Activated T-helper 1 cell treated with Interleukin-2 at 50 U/mL for 16 hours (primary cell): ENCODE measurements at places on chromosomes 2 and 18.

DNA sequence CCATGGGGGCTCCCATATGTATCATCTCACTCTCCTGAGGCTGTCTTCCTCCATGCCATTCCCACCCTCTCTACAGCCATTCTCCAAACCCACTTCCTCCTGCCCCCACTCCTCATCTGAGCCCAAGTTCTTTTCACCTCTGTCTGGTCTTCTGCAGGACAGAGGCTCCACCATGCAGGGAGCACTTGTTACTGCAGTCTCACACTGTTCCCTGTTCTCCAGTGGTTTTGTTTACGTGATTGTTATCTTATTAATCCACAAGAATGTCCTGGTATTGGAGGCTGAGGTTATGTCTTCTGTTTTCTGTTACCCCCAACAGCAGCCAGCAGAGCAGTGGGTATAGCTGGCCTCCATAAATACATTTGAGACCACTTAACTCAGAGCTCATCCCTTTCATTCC, 51.4 kb downstream of the PAX8 start:
- no peak for DNase-seq

DNA sequence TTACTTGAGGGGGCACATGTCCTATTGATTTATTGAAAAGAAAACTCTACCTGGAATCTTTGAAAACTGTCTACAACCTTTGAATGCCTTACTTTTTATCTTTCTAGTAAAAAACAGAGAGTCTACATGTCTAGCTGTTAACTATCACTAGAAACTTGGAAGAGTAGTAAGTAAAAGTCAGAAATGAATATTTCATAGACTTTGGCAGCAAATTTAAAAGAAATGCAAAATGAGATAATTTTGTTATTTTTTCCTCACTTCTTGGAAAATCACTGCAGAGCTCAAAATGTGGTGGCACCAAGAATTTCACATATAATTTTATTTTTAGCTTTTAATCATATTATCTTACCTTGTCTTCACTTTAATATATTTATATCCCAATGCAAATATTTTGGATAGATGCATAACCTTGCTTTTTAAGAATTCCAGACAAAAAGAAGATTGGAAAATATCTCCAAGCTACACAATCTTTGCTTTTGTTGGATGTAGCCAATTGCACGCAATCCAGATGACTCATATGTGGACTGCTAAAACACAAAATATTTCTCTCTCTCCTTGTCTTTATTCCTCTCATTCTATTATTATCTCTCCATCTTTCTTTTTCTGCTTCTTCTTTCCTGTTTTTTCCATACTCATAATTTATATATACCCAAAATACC, 92.2 kb upstream of the DSEL start:
- DNase-seq: no peak

GRCh38 chr2:26034637-26034992, 731 bp downstream of the RAB10 start:
- no peak for DNase-seq

DNA sequence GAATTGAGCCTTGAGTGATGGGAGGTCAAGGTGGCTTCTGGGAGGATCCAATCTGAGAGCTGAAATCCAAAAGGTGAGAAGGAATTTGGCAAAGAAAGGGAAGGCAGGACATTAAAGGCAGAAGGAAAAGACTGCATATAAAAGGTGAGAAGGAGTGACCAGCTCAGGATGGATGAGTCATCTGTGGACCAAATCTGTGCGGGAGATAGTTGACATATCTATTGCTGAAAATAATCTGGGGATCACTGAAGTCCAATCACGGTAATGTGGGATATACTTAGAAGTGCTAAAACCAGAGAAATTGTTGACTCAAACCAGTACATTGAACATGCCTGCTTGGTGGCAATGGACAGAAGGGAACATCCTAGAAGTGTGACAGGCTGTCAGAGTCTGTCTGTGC, 8.0 kb upstream of the PTPN4 start:
- no peak for DNase-seq

- DNase-seq: no peak
Observed at GRCh38 chr18:27184115-27185024, 738 bp downstream of the CHST9 start.

- DNase-seq: no peak
Observed at GRCh38 chr2:25453199-25453905, 111.6 kb upstream of the DNMT3A start.

DNA sequence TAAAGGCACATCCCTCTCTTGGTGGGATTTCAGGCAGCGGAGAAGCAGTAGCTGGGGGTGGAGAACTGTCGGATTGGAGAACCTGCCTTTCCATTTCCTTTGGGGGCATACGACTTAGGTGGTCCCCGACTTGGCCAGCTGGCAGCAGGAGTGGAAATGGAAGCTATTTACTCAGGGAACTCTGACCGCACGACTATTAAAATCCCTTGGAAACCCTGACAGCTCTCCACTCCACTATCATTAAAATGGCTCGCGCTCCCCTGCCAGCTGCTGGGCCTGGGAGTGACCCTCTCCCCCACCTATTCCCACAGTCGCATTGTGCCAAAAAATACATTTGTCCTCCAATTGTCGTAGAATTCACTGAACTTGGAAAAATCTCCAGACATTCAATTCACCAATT, 77.7 kb upstream of the APCDD1 start:
- no peak for DNase-seq

DNA sequence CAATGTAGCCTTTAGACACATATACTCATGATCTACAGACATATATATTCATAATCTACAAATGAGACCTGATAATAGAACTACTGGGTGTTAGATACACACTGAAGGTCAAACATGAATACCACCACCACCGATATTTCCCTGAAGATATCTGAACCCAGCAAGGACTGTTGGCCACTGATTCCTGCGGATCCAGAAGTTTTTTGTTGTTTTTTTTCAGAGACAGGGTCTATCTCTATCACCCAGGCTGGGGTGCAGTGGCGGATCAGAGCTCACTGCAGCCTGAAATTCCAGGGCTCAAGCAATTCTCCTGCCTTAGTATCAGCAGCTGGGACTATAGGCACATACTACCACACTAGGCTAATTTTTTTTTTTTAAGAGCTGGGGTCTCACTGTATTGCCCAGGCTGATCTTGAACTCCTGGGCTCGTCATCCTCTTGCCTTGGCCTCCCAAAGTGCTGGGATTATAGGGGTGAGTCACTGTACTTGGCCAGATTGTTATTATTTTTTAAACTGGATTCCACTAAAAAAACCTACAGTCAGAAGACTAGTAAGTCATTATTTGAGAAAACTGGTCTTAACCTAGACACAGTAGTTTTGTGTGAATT, 1.8 kb downstream of the METTL5 start:
- no peak for DNase-seq

- no peak for DNase-seq
Observed at GRCh38 chr2:80303909-80304837, at the start of gene LRRTM1. Gene LRRTM1 (minus strand): TSS chr2:80304752. CDS start chr2:80303819, 933 bp downstream.

DNA sequence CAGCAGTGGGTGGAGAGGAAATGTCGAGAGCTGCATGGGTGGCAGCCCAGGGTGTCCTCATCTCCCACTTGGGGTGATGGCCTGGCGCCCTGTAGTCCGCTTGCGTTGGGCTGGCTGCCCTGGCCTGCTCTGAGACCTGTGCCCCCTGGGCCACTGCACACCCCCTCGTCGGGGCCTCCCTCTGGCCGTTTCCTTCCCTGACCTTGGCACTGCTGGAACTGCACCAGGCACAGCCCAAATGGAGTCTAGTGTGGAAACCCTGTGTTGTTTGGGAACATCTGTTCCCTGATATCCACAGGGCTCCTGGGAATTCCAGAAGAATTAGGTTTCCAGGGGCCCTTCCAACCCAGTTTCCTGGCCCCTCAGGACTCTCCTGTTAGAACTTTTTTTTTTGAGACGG, 13.9 kb downstream of the EFHD1 start:
- DNase-seq: no peak

- no peak for DNase-seq
Observed at GRCh38 chr2:126635281-126635680, 20.7 kb upstream of the GYPC start.

DNA sequence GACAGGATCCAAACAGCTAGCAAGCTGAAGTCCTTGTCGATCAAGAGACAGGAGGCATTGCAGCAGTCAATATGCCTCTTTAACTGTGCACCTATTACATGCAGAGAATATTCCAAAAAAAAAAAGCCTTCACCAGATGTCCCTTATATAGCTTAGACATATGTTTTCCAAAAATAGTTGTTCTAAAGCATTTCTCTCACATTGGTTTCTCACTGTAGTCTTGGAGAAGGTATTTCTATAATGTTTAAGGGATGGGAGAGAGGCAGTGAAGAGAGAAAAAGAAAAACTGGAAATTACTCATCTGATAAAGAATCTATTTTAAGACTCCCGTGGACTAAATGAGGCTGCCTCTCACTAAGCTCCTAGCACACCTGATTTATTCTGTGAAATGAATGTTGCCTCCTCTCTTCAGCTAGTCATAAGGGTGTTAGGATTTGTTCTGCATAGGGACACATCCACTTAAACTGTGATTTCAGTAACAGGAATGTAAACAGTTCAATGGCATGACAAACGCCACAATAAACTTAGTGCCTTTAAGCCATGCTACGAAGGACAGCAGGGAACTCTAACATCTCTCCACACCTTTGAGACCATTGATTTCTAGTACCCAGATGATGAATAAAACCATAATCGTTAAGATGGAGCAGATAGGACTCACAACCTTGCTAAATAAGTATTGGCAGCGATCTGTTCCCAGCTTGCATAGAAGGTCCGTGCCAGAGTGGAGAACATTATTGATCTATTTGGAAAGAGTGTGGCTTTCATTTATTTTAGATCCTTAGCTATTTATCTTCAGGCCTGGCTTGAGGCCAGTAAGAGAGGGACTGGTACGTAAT, 98.6 kb upstream of the NCK2 start:
- no peak for DNase-seq

DNA sequence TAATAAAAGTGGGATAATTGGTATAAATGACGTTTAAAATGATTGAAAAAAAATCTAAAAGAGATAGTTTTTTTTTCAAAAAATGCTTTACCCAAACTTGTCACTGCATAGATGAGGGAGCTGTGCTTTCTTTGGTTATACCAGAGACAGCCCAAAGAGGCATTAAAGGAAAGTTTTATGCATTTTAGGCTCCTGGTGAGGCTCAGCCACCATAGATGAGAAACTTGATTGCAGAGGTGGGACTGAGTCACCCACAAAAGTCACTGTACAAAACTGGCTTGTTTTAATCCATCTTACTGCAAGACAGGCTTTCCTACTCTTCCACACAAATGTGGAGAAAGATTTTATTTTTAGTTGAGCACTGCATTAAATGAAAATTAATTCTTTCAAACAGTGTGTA, 2.4 kb downstream of the SMYD1 start:
- no peak for DNase-seq

- DNase-seq: no peak
Observed at GRCh38 chr2:42775186-42775585, 11.3 kb upstream of the OXER1 start.

GRCh38 chr2:25833566-25833965, 44.7 kb downstream of the ASXL2 start:
- no peak for DNase-seq

- no peak for DNase-seq
Observed at GRCh38 chr18:48215876-48216638, 193.1 kb downstream of the ZBTB7C start.

DNA sequence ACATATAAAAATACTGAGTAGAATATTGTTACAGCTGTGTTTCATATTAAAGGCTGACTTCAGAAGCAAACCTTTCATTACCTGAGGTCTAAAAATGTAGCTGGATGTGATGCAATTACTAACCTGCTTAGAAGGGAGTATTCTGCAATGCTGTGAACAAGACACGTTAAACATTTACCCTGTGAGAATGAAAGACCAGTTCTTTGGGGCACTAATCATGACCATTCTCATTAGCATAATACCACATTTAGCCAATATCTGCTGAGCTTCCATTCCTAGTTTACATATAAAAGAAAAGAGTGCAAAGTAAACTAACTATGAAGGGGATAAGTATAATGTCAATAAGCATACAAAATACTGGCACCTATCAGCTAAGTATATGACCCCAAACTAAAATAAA, 784.0 kb upstream of the KLHL29 start:
- no peak for DNase-seq

DNA sequence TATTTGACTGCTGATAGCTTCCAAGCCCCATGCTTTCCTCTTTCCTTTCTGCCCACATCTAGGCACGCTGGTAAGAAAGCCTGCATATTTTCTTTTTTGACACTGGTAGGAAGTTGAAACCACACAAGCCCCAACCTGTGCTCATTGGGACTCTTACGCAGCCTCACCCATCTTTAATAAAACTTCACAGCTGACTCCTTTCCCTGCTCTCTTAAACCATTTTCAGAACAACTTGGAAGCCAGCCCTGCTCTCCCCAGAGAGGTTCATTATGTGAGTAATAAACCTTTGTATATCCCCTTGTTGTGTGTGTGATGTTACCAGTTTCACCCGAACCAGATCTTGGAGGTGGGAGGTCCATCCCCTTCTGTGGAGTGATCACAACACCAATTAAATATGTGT, 268.4 kb downstream of the GPD2 start:
- no peak for DNase-seq

GRCh38 chr2:147521936-147522335, 322.9 kb upstream of the ACVR2A start:
- DNase-seq: no peak

GRCh38 chr18:3485153-3486149, 35.5 kb downstream of the TGIF1 start:
- DNase-seq: no peak

DNA sequence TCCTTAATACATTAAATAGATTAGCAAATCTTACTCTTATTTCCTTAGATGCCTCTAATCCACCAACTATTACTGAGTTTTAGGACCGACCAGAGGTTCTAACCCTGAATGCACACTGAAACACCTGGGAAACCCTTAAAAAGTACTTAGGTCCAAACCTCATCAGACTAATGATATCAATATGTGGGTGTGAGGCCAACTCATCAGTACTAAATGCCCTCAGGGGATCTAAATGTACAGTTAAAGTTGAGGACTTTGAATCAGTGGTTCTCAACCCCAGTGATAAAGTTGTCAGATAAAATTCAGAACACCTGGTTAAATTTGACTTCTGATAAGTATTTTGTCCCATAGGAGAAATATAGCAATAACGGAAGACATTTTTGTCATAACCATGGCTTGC, 20.9 kb downstream of the MMADHC start:
- DNase-seq: no peak

GRCh38 chr18:10143596-10143995, 229.8 kb downstream of the VAPA start:
- DNase-seq: no peak

GRCh38 chr2:42513252-42513918, 19.6 kb upstream of the KCNG3 start:
- no peak for DNase-seq

GRCh38 chr18:41805341-41805740, 149.7 kb upstream of the PIK3C3 start:
- DNase-seq: no peak

DNA sequence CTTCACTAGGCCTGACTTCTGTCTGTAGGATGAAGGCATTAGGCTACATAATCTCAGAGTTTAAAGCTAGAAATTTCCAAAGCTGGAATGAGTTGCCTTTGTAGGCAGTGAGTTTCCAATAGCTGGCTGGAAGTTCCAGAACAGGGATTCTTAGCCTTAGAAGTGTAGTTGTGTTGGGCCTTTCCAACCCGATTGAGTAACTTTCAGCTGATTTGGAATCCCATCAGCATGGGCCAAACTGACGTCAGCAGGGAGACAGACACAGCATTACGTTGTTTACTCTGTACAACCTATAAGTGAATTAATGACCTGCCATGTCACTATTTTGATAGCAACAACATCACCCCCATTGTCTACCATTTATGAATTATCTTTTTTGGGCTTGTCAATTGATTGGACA, 56.9 kb downstream of the SETBP1 start:
- DNase-seq: no peak

GRCh38 chr18:74348581-74348980, 32.9 kb downstream of the C18orf63 start:
- DNase-seq: no peak
